ENCODE measurements at places on chromosomes 1 and 21.

- DNase-seq = no peak
Measured at GRCh38 chr1:232292818-232293217, 337.1 kb downstream of the SIPA1L2 start.

DNA sequence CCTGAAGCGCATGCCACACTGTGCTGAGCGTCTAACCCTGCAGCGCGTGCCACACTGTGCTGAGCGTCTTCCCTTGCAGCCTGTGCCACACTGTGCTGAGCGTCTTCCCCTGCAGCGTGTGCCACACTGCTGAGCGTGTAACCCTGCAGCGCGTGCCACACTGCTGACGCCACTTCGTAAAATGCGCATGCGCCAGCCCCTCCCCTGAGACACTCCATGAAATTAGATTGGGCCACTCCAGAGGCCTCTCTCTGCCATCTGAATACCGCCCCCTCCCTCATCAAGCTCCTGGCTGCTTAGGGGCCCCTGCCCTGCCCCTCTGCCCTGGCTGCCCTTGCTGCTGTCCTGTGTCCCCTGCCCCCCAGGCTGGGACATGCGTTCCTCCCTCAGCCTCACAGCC, 84.8 kb downstream of the POFUT2 start:
- no peak for DNase-seq

GRCh38 chr1:22612671-22613571, 23.5 kb upstream of the C1QA start:
- DNase-seq = no peak

DNA sequence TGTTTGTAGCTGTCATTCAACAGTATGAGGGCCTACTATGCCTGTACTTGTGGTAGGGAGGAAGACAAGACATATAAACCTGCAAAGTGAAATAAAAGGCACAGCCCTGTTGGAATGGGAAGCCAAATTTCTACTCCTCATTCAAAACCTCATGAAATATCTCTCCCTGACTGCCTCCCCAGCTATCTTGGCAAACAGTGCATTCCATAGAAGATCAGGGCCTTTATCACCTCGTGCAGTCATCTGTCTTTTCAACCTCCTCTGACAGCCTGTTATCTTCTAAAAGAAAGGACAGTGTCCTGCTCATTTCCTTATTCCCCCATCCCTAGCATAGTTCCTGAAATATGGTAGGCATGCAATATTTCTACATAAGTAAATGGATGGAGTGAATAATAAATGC, 71.0 kb downstream of the SH3GLB1 start:
- DNase-seq = no peak

GRCh38 chr1:204338360-204338759, 21.4 kb downstream of the PLEKHA6 start:
- no peak for DNase-seq

DNA sequence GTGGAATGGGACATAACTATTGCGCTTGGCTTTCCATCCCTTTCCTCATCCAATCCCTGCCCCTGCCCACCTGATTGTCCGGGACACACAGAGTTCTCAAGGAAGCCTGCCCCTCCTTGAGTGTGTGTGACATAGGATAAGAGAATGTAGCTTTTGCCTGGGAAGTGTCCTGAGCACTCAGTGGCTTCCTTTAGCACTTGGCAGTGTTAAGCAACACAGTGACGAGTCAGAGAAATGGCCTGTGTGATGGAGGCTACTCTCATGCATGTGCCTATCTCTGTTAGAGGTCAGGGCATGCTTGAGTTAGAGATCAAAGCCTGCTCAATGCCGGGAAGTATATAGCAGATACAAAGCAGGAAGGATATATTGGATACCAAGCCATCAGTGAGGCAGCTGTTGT, 289.5 kb downstream of the SIPA1L2 start:
- DNase-seq = no peak

DNA sequence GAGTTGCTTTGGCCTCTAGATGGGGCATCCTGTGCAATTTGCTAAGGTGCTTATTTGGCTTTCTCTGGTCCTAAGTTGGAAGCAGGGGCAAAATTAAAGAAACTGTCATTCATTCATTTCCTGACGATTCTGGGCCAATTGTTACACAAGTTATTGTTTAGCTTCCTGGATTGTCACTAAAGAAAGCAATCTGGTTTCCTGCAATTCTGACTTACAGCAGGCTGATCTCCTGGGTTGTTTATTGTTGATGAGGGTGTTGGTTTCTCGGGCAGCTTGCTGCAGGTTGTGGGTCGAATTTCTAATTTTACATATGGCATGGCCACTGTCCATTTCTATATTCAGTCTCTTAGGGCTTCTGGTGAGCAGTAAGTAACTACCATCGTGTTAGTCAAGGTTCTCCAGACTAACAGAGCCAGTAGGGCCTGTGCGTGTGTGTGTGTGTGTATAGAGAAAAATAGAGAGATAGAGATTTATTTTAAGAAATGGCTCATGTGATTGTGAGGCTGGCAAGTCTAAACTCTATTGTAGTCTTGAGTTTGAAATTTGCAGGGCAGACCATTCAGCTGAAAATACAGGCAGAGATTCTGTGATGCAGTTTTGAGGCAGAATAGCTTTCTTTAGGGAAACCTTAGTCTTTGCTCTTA, 30.4 kb downstream of the CTH start:
- DNase-seq = no peak

GRCh38 chr1:175893192-175893591, 149.8 kb upstream of the TNR start:
- no peak for DNase-seq

DNA sequence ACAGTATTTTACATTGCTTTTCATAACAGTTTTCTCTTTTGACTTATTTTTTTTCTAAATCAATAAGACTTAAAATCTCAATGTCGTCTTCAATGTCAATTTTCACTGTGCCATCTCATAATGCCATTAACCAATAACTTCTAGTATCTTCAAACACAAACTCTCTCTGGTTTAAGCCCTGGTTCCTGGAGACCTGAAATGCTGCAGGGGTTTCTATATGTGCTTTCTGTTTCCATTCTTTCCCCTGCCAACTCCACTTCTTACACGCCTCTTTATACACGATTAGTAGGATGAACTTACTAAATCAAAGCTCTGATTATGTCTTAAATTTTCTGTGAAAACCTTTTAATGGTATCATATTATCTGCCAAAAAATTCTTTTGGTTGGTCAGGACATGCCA, 191.4 kb downstream of the AMY1C start:
- no peak for DNase-seq

GRCh38 chr1:94804442-94804837, 15.7 kb upstream of the SLC44A3 start:
- no peak for DNase-seq
